GM20000 (cell line): ENCODE measurements at places on chromosomes 7 and 10.

- no peak for DNase-seq
These were observed 1.6 kb upstream of the TMEM120A start for GRCh38 chr7:75995996-75996395.

DNA sequence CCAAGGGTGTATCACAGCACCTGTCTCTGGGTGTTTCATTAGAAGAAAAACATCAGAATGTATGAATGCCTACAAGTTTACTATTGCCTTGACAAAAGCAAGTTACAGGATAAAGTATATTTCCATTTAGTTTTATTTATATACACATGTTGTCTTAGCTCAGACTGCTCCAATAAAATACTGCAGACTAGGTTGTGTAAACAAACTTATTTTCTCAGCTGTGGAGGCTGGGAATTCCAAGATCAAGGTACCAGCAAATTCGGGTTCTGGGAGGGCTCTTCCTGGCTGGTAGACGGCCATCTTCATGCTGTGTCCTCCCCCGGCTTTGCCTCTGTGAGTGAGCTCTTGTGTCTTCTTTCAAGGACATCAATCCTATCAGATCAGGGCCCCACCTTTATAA is 77.1 kb upstream of the UNC5B start:
- DNase-seq = no peak

DNA sequence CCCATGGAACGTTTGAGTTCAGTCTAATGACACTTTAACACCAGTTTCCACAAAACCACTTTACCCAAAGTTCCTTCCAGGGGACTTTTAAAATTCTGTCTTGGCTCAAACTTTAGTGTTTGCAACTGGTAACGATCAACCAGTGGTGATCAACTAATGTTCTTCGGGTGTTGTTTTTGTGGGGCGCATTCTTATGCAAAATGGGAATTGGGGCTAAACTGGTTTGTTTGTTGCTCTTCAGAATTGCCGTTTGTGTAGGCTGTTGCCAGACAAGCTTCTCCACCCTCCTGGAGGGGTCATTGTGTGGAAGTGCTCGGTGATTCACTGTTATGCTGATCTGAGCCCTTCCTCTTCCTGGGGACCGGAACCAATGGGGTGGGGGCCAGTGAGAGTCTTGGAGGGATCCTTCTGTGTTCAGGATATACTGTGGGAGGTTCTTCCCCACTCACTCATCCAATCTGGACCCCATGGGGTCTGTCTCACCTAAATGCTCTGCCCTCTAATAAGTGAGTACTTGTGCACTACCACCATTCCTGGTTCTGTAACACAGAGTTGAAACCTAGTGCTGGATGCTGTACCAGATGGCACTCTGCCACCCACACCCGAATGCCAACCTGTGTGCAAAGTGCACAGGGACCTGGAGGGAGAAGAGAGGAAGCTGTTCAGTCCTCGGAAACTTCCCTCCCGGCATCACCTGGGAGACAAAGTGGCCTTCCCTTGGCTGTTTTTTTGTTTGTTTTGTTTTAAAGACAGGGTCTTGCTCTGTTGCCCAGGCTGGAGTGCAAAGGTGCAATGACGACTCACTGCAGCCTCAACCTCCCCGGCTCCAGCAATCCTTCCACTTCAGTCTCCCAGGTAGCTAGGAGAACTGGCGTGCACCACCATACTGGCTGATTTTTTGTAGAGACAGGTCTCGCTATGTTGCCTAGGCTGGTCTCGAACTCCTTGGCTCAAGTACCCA is 2.1 kb downstream of the NFE2L3 start:
- DNase-seq = peak; percentile 48

- no peak for DNase-seq
These were observed 573.7 kb downstream of the PARD3 start for GRCh38 chr10:34241226-34242000.

DNA sequence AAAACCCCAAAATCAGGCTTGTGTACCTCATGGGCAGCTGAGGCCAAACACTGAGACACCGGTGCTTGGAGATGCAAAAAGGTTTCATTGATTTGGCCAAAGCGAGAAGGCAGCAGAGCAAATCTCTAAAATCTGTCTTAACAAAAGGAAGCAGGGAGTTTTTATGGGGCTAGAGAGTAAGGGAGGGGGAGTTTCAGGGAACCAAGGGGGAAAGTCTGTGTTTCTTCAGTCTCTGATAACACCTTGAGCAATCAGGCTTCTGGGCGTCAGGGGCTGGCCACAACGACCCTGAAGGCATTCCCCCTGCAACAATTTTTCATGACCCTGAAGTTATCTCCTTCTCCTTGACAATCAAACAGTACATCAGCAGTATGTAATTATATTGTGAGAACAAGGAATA is 2.7 kb upstream of the ZNF786 start:
- DNase-seq = peak; percentile 32

GRCh38 chr7:47458057-47458456 is 123.9 kb downstream of the TNS3 start:
- no peak for DNase-seq

GRCh38 chr7:106737202-106737562 is 76.2 kb upstream of the CCDC71L start:
- DNase-seq = no peak
